ENCODE measurements at places on chromosomes 6 and 20.

- DNase-seq, result no peak
Measured at GRCh38 chr6:166774292-166774691, 147.2 kb upstream of the RPS6KA2 start.

GRCh38 chr6:26022737-26023136 is 60.1 kb downstream of the TRIM38 start:
- no peak for DNase-seq

GRCh38 chr20:31666258-31667042 is 28.7 kb downstream of the COX4I2 start:
- DNase-seq, result no peak

GRCh38 chr6:19472850-19473249 is 364.3 kb upstream of the ID4 start:
- no peak for DNase-seq

- DNase-seq, result no peak
Measured at GRCh38 chr6:139521338-139521737, 146.9 kb upstream of the CITED2 start.

DNA sequence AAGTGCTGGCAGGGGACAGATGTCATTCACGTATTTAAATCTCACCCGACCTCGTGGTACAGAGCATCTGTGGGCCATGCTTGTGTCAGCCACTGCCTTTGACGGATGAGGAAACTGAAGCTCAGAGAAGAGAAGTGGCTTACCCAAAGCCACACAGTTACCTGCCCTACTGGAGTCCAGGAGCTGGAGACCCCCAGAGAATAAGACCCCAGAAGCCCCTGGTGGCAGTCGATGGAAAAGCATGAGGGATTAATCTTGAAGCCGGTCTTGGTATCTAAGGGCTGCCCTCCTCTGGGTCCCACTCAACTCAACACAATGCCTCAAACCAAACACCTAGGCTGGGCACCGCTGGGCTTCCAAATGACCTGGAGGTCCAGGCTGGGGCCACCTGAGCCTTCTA is 83.1 kb downstream of the GRM4 start:
- no peak for DNase-seq

GRCh38 chr6:83199863-83200225 is 6.7 kb downstream of the RWDD2A start:
- DNase-seq, result no peak

DNA sequence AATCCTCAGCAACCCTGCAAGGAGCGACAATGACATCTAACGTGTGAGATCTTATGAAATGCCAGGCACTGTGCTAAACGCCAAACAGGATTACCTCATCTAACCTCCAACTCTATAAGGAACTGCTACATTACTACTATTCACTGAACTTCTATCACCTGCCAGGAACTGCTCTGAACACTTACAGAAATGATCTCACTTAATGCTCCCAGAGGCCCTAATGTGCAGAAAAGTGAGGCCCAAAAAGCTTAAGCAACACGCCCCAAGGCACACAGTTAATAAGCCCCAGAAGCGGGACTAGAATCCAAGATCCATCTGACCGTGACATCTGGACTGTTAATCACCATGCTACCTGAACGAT is 28.5 kb downstream of the TRAM2 start:
- no peak for DNase-seq

- DNase-seq, result no peak
Measured at GRCh38 chr20:16707674-16708073, 22.2 kb upstream of the SNRPB2 start.

DNA sequence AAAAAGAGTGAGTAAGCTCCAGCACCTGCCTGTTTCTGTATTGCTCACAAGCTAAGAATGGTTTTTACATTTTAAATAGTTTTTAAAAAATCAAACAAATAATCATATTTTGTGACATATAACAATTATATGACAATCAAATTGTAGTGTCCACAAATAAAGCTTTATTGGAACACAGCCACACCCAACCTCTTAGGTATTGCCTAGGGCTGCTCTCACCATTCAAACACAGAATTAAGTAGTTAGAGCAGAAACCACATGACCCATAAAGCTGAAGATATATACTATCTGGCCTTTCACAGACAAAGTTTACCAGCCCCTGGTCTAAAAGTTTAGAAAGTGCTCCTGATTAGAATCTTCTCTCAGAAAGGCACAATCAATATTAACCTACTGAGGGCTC is 11.2 kb downstream of the TNFRSF21 start:
- no peak for DNase-seq

DNA sequence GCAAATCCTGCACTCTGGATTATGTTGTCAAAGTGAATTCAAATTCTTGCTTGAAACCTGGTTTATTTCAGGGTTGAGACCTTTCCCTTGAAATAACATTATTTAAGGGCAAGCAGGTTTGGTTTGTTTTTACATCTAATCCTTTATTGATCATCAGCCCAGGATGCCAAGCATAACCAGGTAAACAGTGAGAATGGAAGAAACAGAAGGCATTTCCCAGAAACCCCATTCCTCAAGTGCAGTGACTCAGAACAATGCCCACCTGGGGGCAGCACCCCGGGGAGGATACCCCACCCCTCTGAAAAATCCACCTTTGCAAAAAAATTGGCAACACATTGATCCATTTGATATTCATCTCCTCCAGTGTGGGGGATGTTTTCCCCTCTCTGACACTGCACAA is 32.5 kb downstream of the POFUT1 start:
- no peak for DNase-seq

DNA sequence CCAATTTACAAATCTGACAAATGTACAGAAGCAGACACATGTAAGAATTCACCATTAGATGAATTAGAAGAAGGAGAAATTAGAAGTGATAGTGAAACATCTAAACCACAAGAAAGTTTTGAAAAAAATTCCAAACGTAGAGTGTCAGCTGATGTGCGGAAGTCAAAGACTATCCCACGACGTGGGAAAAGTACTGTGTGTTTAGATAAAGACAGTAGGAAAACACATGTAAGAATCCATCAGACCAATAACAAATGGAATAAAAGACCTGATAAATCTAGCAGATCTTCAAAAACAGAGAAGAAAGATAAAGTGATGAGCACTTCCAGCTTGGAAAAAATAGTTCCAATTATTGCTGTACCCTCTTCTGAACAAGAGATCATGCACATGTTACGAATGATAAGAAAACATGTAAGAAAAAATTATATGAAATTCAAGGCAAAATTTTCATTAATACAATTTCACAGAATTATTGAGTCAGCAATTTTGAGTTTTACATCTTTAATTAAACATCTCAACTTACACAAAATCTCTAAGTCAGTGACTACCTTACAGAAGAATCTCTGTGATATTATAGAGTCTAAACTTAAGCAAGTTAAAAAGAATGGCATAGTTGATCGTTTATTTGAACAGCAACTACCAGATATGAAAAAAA is 28.1 kb upstream of the GJA10 start:
- no peak for DNase-seq

DNA sequence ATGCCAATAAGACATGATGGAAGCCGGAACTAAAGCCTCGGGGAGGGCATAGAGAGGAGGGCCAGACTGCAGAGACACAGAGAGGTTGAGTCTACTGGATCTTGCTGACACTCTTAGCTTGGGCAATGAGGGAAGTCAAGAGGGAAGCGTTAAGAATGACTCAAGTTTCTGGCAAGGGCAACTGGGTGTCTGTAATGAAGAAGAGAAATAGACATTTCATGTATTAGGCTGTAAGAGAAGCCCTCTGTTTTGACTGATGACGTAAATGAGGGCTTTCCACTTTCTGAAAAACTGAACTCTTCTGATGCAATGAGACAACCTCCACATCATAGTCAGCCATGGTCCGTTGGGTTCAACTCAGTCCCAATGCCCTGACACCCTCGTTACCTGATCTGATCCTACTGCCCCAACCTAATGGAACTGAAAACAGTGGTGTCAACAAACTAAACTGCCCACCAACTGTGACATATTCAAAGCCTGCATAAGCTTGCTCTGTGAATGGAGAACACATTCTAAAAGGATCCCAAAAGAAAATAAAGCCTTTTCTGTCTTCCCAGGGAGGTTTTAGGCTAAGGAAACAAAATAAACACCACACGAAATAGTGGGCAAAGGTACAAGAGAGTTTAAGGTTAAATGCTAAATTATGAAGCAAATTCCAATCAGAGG is 45.8 kb upstream of the PNRC1 start:
- no peak for DNase-seq

GRCh38 chr6:135002974-135003703 is 51.5 kb downstream of the HBS1L start:
- DNase-seq, result no peak

DNA sequence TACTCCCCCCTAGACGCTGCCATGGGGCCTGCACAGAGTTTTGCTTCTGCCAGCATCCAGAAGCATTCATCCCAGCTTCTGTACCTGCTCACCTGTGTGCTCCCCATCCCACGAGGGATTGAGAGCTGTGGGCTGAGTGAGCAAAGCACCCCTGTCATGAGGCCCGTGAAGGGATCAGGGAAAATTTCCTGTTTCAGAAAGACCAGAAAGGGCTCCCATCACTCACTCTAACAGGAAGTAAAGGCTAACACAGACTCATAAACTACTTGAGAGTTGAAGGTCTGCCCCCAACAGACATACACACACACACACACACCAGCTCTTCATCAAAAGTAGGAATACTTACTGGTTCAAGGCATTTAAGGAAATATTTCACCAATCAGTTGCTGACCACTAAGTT is 256.5 kb upstream of the NT5E start:
- DNase-seq, result no peak

GRCh38 chr6:30542404-30542725 is 13.9 kb downstream of the GNL1 start:
- no peak for DNase-seq

DNA sequence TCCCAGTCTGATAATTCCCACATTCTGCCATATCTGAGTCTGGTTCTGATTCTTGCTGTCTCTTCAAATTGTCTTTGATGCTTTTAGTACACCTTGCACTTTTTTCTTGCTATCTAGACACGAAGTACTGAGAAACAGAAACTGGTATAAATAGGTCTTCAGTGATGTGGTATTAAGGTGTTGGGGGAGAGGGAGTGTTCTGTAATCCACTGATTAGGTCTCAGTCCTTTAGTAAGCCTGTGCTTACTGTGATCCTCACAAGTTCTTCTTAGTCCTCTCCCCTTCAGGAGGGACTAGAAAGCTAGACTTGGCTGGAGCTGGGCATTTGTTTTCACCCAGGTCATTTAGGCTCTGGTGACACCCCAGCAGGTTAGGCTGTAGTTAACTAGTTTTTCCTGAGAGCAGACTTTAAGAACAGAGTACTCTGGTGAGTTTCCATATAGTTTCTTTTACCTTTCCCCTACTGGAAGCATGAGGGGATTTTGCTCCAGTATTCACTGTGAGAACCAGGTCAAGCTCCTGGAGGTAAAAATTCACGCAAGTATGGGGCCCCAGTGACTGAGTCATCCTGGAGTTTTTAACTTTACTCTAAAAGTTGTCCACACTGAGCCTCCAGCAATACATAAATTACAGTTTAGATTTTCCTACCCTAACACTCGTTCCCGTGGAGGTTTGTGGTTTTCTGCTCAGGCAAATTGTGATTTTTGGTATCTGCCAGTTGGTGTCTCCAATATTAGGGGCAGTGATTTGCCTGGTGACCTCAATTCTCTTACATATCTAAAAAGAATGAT is 154.6 kb downstream of the CDKAL1 start:
- no peak for DNase-seq

DNA sequence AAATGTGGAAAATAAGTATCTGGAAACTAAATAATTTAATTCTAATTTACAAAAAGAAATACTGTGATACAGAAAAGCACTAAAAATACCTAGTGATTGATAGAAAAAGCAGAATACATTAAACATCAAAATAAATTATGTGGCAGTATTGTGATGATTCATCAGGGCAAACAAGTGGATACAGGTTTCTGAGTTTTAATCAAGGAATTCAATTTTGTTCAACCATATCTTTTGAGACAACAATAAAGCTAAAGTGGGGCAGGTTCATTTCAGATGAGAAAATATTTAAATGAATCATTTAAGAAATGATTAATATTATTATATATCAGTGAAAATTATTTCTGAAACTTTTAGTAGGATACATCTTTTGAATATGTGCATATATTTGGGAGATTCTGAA is 49.8 kb downstream of the GRIK2 start:
- DNase-seq, result no peak

DNA sequence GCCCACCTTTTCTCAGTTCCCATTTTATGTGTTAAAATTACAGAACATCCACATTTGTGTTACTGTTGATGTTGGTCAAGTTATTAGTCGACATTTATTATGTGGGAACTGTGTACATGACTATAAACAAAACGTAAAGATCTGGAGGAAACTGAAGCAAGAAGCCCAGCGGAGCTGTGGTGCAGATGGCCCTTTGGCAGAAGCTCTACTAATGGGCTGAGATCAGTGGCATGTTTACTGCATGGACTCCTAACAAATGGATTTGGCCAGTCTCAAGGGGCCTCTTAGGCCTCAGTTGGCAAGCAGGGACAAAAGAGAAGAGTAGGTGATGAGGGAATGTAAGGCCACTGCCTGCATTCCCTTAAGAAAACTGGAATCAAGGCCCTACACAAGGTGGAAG is 282.1 kb upstream of the TCF21 start:
- DNase-seq, result no peak

- no peak for DNase-seq
Measured at GRCh38 chr20:23926944-23927872, 47.7 kb upstream of the CST5 start.

GRCh38 chr6:126880964-126881363 is 237.5 kb upstream of the RSPO3 start:
- DNase-seq, result no peak

GRCh38 chr6:104958178-104959025 is 1.5 kb downstream of the LIN28B start:
- no peak for DNase-seq

- DNase-seq, result no peak
Measured at GRCh38 chr20:57791966-57792365, 82.2 kb upstream of the PMEPA1 start.

DNA sequence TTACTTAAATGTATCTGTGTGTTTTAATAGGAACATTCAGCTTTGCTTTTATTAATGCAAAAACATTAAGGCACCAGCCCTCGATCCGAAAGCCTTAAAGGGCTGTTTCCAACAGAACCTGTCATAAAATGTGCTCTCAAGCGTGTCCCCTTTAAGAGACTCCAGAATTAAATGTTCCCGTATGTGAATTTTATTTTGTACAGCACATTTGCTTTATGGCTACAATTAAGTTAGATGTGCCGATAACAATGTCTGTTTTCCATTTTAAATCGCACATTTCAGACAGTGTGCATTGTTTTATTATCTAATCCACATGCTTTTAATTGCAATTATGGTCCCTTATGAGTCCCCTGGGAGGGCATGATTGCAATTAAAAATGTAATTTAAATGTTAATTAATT is 198.9 kb downstream of the TSHZ2 start:
- no peak for DNase-seq

- DNase-seq, result no peak
Measured at GRCh38 chr6:54248319-54248718, 59.9 kb upstream of the TINAG start.

GRCh38 chr20:57379263-57379647 is 11.9 kb upstream of the RBM38 start:
- no peak for DNase-seq

- no peak for DNase-seq
Measured at GRCh38 chr20:60573003-60573680, 614.9 kb downstream of the CDH26 start.

GRCh38 chr6:161796681-161797080 is 522.8 kb upstream of the AGPAT4 start:
- no peak for DNase-seq

- no peak for DNase-seq
Measured at GRCh38 chr20:58613061-58613854, 37.8 kb upstream of the STX16 start.

Measured in activated CD4-positive, CD25-positive, alpha-beta regulatory T cell treated with anti-CD3 and anti-CD28 coated beads, Interleukin-2, amount 50 U/mL, for 72 hours (primary cell).